ENCODE measurements at places on chromosomes 1 and 21. TPM values are rescaled to one million over a fixed set of nuclear protein-coding genes. Genes with fewer than 3 reads are reported as not detected.

- no peak for DNase-seq
These were observed 608 bp downstream of the SNRNP40 start for GRCh38 chr1:31295874-31296485.

GRCh38 chr1:33714421-33714820 lies 149.5 kb upstream of the HMGB4 start:
- no peak for DNase-seq

The TINAGL1 gene
- 14.2 TPM for total RNA-seq

The TMEM167B gene
- total RNA-seq = 21.6 TPM

The HAO2 gene
- 0.38 TPM for total RNA-seq

DNA sequence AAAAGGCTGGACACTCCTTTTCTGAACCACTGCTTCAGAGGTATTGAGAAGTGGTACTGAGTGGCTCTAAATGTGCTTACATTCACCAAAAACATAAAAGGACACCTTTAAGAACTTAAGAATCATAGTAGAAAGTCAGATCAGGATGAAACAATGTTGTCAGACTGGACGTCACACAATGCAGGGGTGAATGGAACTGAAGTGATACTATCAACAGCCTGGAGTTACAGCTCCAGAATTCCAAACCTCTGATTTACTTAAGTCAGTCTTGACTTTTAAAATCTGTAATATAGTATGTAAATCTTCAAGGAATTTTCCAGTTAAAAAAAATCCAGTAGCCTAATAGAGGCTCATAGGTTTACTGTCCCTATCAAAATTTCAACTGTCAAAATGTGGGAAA lies 19.3 kb downstream of the ELK4 start:
- DNase-seq = no peak

- no peak for DNase-seq
These were observed 68.9 kb upstream of the CLDN14 start for GRCh38 chr21:36548866-36549265.

The NCF2 gene
- total RNA-seq = 0.14 TPM

The JAM2 gene
- total RNA-seq = 0.67 TPM

GRCh38 chr1:34833711-34834110 lies 25.8 kb downstream of the SMIM12 start:
- no peak for DNase-seq

DNA sequence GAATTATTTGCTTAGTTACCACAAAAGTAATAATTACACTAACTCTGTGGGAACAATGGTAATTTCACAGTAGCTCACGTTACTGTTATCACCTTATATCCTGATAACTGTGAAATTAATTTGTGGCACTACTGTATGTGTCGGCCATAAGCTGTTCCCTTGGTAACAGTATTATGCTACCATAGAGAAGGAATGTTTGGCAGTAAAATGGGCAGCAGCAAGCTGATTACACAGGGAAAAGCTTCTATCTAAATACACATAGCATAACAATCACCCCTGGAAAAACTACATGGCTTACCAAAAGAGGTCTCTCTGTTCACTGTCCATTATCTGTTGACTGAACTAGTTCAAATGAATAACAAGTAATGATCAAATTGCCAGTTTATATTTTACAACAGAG lies 124.1 kb downstream of the DPYD start:
- DNase-seq = no peak

GRCh38 chr21:45259206-45259840 lies 28.4 kb downstream of the POFUT2 start:
- peak; percentile 23 for DNase-seq

DNA sequence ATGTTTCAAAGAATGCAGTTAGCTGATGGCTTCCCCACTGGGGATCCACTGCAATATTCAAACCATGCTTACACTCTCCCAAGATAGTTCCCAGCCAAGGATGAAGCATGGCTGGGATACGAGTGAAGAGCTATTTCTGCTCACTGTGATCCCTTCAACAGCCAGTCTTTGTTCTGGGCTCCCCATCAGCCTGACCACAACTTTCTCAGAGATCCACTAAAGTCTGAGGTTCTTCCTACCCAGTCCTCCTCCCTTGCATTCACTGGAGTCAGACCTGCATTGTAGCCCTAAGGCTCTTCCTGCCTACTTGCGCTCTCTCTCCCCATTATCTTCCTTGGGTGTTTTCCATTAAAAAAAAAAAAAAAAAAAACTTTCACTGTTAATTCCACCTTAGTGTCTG lies 101.4 kb downstream of the TTLL7 start:
- DNase-seq = no peak

DNA sequence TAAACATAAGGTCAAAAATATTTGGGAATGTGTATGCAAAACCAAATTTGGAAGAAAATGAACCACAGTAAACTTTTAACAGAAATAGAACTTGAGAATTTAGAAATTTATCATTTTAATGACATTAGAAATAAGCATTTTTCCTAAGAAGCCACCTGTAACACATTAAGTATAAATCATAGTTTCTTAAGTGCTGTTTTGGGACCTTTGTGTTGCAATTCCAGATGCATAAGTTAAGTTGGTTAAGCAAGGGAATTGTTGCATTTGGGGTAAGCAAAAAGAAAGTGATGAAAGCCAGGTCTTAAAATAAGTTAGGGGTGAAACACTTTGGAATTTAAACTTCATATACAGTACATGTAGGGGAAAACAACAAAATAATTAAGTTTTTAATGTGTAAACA lies 49.8 kb downstream of the CDKN2C start:
- DNase-seq = no peak

The THEMIS2 gene
- 27.5 TPM for total RNA-seq

DNA sequence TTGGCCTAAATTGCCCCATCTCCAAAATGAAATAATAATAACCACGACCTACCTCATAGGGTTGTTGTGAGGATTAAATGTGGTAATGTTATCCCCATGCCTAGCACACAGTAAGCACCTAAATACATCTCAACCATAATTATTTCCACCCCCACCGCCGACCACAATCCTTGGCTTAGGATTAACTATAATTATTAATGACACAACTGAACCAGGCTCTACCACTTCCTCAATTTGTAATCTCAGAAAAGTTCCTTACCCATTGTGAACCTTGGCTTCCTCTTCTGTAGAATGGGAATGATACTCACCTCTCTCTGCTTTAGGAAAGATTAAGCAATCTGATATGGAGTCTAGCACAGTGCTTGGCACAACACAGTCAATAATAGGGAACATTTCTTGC lies 44.3 kb upstream of the TACSTD2 start:
- DNase-seq = no peak

DNA sequence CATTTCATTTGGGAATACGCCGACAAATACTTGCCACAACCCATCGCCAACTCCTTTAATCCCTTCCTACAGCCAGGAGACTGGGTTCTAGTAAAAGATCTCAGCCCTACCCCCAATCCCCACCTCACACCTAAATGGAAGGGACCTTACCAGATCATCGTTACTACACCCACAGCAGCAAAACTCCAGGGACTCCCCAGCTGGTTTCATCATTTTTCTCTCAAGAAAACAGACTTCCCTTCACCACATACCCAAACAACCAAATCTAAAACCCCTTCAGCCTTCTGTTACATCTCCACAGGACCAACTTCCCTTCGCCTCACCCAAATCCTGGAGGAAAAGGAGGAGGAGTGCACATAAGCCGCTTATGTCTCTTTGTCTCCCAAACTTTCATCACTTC lies 23.7 kb upstream of the SLC2A5 start:
- no peak for DNase-seq

DNA sequence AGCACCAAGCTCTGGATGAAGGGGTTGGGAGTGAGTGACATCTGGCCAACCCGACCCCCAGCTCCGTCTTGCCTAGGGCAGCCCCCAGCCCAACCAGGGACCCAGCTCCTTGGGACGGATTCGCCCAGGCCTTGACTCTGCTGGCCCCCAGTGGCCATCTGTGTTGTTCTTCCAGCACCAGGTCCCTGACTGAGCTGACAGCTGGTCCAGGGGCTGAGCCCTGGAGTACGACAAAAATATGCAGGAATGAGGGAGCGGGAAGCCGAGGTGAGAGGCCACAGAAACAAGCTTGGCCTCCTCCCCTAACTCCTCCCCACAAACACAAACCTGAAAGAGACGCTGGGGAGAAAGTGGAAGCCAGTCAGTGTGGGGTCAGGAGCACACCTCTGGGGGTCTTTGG lies 55.0 kb upstream of the PAX7 start:
- DNase-seq = peak; percentile 95

GRCh38 chr1:155981266-155982088 lies 3.1 kb upstream of the ARHGEF2 start:
- peak; percentile 16 for DNase-seq

The HSPG2 gene
- total RNA-seq = 43.5 TPM

- DNase-seq = no peak
These were observed 4.3 kb upstream of the FCRL3 start for GRCh38 chr1:157704878-157705277.

GRCh38 chr1:228765168-228765946 lies 30.1 kb downstream of the RHOU start:
- DNase-seq = no peak

- DNase-seq = no peak
These were observed 42.2 kb upstream of the TNFSF4 start for GRCh38 chr1:173249349-173249748.

DNA sequence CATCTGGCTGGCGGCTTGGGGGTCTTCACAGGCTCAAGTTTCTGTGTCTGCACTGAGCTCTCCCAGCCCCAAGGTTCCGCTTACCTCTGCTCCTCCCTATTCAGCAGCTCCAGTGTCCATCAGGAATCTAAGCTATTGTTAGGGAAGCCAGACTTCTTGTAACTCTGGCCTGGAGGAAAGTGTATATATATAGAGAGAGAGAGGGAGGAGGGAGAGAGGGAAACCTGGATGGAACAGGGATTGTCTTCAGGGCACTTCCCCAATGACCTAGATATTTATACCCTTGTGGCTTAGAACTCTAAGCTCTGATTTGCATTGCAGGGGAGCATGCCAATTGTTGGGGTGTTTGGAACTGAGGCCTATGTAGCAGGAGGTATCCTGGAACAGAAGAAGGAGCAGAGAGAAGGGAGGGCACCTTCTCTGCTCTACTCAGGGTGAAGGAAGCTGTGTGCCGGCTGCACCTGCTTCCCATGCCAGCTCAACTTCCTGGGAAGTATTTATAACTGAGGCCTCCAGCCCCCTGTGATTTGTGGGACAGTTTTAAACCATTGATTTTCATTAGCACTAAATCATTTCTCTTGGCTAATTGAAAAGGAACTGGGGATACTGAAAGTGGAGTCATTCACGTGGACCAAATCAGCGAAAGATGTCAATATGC lies 70.9 kb downstream of the NAV1 start:
- no peak for DNase-seq

GRCh38 chr1:89855413-89856123 lies 34.7 kb downstream of the LRRC8D start:
- no peak for DNase-seq

The SH2D2A gene
- 4.3 TPM for total RNA-seq

The TSACC gene
- 3.5 TPM for total RNA-seq

DNA sequence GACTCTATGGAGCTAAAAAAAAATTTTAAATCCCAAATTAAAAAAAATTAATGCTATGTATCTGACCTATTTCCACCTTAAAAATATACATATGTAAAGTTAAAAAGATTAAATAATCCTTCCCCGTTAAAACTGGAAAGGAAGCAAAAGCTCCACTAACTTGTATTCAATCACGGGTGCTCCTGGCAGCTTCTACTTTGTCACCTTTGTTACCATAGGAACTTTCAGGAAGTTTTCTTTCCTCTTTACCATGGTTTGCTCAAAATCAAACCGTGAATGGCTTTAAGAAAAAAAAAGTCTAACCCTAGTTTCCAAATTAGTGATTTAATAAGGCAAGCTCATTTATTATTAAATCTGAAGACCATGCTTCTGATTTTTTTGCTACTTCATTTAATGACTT lies 3.5 kb downstream of the GPATCH2 start:
- no peak for DNase-seq

DNA sequence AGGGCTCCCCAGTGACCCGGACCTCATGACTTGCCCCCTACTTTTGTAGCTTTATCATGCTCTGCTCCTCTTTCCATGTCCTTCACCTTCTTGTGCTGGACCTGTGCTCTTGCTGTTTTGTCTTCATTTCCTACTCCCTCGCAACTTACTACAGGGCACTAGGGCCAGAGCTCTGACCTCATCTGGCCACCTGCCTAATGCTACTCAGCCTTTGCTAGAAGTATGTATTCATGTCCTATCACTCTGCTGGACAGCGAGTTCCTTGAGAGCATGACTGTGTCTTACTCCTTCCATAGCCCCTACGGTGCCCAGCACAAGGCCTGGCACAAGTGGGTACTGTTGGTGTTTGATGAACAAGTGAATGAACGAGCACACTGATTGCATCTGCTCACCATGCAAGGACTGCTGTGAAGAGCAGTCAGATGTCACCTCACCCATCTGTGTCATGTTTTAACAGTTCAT lies 1.9 kb downstream of the MTFR1L start:
- no peak for DNase-seq

DNA sequence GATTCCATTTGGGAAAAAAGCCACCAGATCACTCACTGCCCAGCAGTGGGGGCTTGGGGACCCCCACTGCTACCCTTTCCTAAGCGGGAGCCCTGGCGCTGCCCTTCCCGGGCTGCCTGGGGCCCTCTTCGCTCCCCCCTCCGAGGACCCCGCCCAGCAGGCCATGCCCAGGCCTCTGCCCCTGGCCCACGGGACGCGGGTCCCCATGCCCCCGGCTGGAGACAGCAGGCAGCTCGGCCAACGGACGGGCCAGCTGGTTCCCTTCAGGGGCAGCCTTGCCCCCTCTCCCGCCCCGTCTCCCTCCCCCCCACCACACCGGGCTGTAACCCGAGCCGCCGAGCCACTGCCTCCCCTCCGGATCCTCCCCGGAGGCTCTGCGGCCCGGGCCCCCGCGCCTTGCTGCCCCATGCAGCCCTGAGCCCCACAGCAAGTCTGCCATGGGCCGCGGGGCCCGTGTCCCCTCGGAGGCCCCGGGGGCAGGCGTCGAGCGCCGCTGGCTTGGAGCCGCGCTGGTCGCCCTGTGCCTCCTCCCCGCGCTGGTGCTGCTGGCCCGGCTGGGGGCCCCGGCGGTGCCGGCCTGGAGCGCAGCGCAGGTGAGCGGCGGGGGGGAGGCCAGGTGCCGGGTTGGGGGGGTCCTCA lies at the start of gene MMP23B:
Gene MMP23B (plus strand): TSS at position 392 of the 639 bp plus-strand sequence. CDS start 46 bp downstream, at position 438.
- peak; percentile 98 for DNase-seq

DNA sequence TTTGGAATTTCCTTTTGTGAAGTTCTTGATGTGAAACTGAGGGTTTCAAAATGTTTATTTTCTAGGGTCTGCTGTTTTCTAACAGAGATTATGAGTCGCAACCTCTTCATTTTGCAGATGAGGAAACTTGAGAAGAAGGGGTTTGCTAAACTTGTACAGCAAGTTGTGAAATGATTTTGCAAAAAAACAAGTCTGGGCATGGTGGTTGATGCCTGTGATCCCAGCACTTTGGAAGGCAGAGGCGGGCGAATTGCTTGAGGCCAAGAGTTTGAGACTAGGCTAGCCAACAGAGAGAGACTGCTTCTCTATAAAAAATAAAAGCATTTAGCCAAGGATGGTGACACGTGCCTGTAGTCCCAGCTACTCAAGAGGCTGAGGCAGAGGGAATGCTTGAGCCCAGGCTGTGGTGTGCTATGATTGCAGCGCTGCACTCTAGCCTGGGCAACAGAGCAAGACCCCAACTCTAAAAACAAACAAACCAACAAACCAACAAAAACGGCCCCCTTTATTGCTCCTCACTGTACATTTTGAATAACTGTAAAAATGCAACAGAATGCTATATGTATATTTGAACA lies 9.9 kb downstream of the TRIM67 start:
- no peak for DNase-seq

- no peak for DNase-seq
These were observed 67.6 kb upstream of the ABCG1 start for GRCh38 chr21:42151148-42151947.

- DNase-seq = no peak
These were observed 348.7 kb upstream of the NR5A2 start for GRCh38 chr1:199678771-199679170.

Measured in H7 (cell line).